Posterior cingulate gyrus (tissue), 11 donors: ENCODE measurements at places on chromosomes 16 and 17.

DNA sequence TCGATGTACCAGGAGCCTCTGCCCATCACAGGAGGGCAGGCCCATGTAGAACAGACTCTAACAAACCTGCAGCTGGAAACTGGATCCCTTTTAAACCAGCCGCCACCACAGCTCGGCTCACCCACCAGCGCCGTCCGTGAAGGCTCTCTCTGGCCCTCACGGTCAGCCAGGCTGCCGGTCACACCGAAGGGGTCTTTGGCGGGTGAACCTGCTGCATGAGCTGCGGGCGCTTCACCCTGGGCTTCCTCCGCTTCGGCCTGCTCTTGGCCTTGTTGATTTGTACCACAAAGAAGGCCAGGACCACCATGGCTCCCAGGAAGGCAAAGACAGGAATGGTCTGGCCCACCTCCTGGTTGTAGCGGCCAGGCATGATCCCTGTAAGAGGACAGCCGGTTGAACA is 11.7 kb upstream of the SLC38A8 start:
- no peak for DNase-seq

GRCh38 chr17:73973586-73974409 is 229.7 kb upstream of the RPL38 start:
- DNase-seq, result no peak

- DNase-seq, result no peak
These were observed 39.7 kb upstream of the CRISPLD2 start for GRCh38 chr16:84780063-84780462.

DNA sequence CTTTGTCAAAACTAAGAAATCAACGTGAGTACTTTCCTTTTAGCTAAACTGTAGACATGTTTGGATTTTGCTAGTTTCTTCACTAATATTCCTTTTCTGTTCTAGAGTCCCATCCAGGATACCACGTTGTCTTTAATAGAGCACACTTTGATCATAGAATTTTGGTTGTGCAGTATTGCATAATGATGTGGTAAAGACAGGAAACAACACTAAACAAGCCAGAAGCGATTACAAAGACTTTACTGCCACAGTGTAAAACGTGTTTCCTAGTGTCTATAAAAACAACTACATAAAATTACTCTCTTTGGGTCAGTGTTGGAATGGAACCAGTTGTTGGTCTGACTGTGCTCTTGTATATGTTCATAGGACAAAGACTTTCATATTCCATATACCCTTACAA is 19.3 kb downstream of the SHISA9 start:
- DNase-seq, result no peak

GRCh38 chr17:1362065-1362848 is 37.8 kb downstream of the YWHAE start:
- DNase-seq, result no peak

- no peak for DNase-seq
These were observed 2.7 kb downstream of the ZFPM1 start for GRCh38 chr16:88455610-88456355.

DNA sequence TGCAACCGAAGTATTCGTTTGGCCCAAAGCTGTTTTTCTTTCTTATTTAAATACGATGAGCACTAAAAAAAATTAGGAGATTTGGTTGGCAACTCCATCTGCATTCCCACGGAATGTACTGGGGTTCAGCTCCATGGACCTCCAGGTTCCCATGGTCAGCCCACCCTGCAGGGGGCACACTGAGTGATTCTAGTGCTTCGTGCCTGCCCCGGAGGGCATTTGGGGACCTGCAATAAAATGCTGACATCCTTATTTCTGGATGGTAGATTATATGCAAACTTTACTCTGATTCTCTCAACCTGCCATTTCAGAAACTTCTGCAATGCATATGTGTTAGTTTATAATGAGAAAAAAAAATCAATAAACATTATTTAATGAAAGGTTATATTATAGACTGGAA is 339.4 kb downstream of the XYLT1 start:
- no peak for DNase-seq

DNA sequence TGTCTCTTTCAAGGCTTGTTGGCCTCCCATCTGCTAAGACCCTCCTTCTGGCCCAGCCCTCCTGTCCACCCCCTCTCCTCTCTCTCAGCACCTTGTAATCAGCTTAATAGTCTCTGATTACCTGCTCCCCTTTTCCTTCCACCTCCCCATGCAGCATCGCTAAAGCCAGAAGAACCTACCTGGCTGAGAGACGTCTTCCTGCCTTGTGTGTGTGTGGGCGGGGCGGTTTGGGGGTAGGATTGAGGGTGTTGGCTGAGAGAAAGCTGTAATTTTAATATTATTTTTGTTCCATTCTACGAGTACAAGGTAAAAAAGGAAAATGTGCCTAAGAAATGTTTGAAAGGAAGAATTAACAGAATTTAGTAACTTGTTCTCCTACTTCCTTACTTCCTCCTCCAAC is 3.4 kb downstream of the DNAH9 start:
- no peak for DNase-seq

- no peak for DNase-seq
These were observed 32.1 kb upstream of the CDC42EP4 start for GRCh38 chr17:73343739-73344454.

DNA sequence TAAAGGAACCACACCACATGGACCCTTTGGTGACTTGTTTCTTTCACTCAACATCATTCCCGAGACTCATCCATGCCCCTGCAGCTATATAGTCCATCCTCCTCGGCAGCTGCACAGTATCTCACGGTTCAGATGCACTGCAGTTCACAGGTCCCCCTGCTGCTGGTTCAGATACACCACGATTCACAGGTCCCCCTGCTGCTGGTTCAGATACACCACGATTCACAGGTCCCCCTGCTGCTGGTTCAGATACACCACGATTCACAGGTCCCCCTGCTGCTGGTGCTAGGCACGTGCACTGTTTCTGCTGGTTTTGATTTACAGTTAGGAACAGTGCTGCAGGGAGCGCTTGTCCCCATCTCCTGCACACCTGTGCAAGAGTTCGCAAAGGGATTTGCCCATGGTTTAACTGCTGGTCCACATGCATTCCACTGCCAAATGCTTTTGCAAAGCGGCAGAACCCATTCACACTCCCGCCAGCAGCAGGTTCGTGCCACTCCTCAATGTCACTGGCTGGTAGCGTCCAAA is 3.8 kb downstream of the HSDL1 start:
- no peak for DNase-seq

- peak; percentile 47 for DNase-seq
These were observed 31.0 kb downstream of the SOX9 start for GRCh38 chr17:72151565-72152386.

DNA sequence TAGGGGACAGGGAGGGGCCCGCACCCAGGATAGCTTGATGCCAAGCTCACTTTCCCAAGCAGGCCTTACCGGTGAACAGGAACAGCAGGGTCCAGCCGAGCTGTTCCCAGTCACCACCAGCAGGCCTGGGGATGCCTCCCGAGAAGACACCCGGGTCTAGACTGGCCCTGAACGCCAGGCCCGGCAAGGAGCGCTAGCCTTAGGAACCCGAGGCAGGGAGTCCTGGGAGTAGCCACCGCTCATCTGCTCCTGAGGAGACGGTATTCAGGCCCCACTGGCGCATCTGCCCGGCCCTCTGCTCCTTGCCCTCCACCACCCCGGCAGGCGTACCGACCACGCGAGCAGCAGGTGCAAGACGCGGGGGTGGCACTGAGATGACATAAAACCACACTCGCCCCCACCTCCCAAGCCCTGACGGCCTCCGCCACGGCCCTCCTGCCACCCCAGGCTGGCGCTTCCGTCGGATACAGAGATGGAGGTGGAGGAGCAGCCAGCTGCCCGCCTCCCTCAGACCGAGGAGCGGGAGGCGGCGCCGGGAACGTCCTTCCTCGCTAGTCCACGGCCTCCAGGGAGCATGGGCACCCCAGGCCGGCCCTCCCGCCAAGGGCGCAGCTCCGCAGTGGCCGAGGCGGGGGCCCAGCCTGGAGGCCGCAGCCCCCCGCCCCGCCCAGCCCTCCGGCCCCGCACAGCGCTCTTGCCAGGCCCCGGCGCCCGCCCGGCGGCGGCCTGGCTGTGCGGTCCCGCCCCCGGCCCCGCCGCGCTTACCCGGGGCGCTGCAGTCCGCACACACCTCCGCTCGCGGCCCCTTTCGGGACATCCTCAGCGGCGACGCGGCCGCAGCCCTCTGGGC is 661 bp downstream of the GIT1 start:
- no peak for DNase-seq

DNA sequence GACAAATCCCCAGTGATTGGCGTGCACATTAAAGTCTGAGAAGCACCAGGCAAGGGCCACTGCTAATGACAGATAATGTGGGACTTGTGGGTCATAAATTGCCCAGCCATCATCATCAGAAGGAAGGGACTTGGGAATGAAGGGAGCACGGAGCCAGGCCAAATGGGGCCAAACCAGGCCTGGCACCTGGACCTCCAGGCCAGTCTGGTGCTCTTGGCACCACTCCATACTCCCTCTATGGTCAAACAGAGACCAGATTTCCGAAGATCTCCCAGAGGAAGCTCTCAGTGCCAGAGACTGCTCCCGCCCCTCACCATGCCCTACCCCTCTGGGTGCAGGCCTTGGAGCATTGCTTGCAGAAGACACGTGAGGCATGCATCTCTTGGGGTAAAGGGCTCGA is 142.2 kb downstream of the CCDC182 start:
- no peak for DNase-seq

DNA sequence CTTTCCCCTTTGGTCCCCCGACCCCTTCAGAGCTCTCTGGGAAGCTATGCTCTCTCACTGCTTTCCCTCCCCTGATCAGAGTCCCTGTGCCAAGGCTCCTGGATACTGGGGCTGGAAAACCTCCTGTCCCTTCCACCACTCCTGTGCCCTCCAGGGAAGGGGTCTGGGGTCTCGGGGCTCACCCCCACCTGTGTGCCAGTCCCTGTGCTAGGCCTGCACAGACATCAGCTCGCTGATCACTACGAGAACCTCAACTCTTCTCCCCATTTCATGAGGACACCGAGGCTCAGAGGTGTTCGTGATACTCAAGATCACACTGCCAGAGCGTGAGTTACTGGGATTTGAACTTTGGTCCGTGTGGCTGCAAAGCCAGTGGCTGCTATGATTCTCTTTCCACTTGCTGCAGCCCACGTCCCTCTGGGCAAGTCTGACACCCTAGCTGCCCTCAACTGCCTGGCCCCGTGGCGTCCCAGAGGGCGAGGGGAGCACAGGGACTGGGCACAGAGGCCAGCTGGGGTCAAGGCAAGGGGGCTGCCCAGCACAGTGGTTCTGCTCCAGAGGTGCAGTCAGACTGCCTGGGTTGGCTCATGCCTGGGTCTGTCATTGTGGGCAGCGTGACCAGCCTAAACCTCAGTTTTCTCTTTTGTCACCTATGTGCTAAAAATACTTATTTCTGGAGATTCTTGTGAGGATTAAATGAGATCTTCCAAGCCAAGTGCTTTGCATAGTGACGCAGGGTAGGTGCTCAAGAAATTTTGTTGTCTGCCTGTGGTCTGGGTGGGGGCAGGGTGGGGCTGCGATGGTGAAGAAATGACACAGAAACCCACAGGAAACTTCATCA is 43.8 kb upstream of the TOB1 start:
- DNase-seq, result no peak

- DNase-seq, result no peak
These were observed 14.7 kb downstream of the LRRC75A start for GRCh38 chr17:16477255-16477654.

GRCh38 chr16:11668623-11669379 is 546 bp downstream of the SNN start:
- no peak for DNase-seq

GRCh38 chr17:32463304-32463703 is 19.0 kb downstream of the PSMD11 start:
- no peak for DNase-seq

GRCh38 chr17:50848711-50849110 is 13.3 kb downstream of the WFIKKN2 start:
- DNase-seq, result no peak

- DNase-seq, result no peak
These were observed 4.9 kb upstream of the CIAO3 start for GRCh38 chr16:745739-746138.

DNA sequence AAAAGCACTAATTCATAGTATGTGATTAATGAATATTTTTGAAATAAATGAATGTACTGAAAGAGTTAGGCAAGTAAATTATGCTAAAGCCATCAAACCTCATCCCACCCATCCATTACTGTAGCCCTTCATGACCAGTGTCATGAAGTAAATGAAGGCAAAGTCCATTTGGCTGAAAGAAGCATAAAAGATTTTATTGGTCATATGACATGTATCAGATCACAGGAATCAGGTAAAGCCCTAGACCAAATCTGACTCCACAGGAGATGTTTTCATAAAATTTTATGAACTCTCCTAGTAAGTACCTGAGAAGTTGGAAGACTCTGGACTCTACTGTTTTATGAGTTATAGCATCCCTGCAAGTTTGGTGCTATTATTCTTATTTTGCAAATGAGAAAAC is 213.5 kb downstream of the TMEM114 start:
- no peak for DNase-seq

- no peak for DNase-seq
These were observed 39.9 kb upstream of the BCO1 start for GRCh38 chr16:81198635-81199034.

DNA sequence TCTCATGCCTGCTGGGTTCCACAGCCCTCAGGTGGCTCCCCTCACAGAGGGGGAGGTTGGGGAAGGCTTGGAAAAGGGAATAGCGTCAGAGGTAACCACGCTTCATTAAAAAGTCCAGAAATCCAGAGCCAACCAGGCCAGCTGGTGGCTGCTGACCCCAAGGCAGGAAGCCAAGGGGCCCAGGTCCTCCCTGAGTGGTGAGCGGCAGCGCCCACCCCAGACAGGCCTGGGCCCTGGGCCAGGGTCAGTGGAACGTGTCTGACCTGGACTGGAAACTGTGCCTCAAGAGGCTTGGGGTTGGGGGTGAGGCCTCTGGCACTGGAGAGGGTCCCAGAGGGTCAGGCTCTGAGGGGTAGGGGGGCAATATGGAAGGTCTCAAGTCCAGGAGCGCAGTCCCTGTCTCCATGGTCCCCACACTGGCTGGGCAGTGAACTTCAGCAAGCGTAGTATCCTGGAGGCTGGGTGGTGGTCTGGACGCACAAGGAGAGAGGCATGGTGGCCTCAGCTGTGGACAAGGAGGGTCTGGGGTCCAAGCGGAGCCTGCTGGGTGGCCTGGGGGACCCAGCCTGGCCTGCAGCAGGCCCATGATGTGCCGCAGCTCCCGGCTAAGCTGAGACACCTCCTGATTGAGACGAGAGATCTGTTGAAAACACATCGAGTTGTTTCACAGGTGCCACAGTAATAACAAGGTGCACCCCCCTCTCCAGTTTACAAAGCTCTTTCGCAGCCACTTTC is 5.2 kb upstream of the RAB5C start:
- no peak for DNase-seq

- DNase-seq, result no peak
These were observed 132.2 kb upstream of the MPHOSPH6 start for GRCh38 chr16:82302042-82302727.

DNA sequence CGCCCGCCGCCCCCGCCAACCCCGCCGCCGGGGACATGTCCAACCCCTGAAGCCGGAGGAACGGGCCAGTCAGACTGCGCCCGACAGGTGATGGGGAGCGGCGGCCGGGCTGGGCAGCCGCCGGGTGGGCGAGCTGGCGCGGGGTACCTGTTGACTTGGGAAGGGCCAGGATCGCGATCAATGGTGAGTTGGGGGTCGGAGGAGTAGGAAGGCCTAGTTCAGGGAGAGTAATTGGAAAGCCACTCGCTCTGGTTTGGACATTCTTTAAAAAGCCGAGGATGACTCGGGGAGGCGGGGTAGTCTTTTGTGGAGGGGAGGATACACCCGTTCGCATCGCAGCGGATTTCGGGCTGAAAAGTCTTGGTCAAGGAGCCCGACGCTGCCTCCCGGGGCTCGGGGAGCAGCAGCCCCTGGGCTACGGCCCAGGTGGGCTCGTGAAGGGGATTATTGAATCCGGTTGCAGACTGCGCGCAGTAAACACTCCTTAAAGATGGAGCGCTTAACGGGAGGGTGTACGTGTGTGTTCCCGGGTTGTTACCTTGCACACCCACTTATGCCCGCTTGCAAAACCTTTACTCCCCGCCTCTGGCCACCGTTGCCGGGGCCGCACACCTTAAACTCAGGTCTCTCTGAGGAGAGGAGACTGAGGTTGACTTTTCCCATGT is 123.8 kb downstream of the GOSR1 start:
- DNase-seq, result peak; percentile 81
